Fibroblast of the aortic adventitia (primary cell): ENCODE measurements at places on chromosomes 3 and 15.
A peak's percentile ranks its signal among the peaks of the same experiment; 100 is the strongest.

DNA sequence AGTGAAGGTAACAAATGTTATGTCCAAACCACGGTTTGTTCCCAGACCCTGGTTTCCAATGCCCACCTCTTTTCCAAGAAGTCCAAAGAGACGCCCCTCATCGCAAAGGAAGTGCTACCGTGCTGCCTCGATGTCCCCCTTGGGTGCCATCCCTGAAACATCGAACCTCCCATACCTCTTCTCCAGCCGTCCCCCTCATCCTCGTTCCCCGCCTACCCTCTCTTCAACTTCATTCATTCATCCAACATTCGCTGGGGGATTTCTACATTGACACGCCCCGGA is 467 bp downstream of the TIPIN start:
- no peak for DNase-seq

DNA sequence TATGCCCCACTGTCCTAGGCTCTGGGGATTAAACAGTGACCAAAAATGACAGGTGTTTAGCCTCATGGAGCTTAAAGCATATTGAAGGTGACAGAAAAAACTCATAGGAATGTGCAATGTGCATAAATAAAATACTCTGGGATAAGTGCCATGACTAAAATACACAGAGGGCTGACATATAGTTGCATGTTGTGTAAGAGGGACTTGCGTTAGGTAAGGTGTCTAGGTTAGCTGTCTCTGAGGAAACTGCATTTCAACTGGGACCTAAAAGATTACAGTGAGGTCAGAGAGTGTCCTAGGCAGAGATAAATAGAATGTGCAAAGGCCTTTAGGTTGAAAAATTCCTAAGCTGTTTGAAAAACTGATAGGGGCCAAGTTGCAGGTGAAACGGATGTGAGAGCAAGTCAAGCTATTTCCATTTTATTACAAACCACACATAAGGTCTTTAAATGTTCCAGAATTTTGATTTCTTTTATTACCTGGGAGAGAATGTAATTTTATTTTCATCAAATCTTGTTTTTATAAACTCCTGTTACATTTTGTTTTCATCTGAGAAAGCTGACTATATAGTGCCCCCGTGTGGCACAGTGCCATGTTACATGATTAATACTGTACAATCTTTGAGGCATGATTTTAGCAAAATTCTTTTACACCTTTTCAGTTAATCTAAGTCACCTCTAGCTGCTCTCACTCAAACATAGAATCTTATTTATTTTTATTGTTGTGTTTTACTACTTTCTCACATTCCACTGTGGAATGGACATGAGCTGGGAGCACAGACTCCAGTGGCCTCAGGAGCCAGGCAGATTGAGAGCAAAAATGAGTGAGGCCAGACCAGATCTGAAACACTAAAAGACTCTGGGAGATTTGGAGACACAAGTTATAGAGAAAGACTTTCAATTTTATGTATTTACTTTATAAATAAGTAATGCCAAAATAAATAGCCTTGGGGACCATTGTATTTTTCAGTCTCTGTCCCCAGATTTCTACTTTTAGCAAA is 259.6 kb upstream of the ZNF717 start:
- no peak for DNase-seq

- DNase-seq, result peak; percentile 64
These were observed 94.8 kb downstream of the GBE1 start for GRCh38 chr3:81666502-81667121.

DNA sequence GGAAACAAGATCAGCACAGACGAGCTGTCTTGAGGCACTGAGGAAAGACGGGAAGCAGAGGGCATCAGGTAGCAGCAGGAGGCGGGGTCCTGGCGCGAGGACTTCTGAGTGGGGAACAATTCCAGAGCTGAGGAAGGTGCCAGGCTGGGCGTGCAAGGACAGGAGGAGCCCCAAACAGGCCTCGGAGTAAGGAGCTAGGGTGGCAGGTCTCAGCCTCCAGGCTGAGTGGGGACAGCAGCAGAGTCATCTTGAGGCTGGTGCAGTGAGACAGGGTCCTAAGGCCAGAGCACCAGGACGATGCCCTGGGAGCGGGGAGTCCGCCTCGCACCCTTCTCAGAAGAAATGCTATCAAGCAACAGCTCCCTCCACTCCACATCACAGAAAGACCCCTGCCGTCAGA is 78.4 kb downstream of the PCSK6 start:
- no peak for DNase-seq

DNA sequence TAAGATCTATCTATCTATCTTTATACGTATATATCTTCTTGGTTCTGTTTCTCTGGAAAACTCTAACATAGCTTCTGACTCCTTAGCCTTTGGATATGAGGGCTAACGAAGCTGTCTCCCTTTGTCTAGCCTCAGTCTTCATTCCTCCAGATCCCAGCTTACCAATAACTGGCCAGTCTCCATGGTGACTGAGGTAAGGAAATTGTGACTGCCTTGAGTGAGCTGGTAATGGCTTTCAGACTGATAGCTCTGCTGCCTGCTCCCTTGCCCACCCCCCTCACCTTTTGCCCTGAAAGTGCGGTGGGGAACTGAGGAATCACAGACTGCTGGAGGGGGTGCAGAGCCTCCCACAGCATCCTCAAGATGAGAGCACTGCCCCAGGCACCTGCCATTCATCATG is 65.8 kb upstream of the ABHD17C start:
- no peak for DNase-seq

- DNase-seq, result no peak
These were observed 463.1 kb downstream of the TBL1XR1 start for GRCh38 chr3:176734146-176734545.

GRCh38 chr15:89998141-89998661 is 2.9 kb upstream of the ZNF710 start:
- DNase-seq, result peak; percentile 39

- DNase-seq, result no peak
These were observed 347.0 kb downstream of the NEK10 start for GRCh38 chr3:27022096-27022761.

GRCh38 chr15:91473894-91474545 is 374.0 kb downstream of the SV2B start:
- DNase-seq, result peak; percentile 51

DNA sequence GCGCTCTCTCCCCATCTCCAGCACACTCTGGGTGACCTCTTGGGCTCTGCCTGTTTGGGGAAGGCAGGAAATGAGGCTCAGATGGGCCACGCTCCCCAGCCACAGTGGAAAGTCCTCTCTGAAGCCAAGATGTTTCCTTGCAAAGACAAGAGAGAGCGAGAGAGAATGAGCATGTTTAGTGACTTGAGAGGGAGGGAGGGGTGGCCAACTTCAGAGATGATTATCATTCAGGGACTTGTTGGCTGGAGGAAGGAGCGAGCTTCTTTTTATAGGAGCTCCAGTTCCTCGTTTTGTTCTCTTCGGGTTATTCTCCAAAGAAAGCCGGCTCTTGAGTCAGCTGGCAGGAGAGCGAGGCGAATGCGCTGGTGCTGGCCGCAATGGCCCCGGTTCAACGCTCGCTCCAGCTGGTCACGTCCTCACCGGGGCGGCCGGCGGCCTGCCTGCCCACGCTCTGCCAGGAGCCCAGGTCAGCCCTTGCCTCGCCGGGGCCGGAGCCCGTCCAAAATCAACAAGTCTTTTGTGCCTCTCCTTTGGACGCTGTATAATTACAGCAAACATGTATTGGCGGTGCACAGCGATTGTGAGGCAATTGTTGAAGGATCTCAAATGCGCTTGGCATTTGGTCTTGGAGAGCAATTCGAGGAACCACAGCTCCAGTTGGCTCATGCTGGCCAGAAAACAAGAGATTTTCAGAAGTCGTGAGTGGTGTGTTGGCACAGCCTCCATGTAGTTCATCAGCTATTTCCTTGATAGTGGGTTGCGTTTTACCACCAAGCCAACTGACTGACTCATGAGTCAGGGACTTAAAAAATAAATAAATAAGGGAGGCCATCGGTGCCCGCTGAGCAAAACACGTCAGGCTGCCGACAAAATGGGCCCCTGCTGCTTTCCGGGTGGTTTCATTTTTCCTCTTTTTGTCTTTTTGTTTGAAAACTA is 288.6 kb downstream of the UACA start:
- peak; percentile 100 for DNase-seq

- DNase-seq, result no peak
These were observed 64.6 kb upstream of the FHIT start for GRCh38 chr3:61315871-61316270.

- DNase-seq, result no peak
These were observed 18.8 kb downstream of the MYL3 start for GRCh38 chr3:46844397-46844796.

GRCh38 chr3:106229495-106230278 is 360.9 kb upstream of the CBLB start:
- DNase-seq, result no peak

DNA sequence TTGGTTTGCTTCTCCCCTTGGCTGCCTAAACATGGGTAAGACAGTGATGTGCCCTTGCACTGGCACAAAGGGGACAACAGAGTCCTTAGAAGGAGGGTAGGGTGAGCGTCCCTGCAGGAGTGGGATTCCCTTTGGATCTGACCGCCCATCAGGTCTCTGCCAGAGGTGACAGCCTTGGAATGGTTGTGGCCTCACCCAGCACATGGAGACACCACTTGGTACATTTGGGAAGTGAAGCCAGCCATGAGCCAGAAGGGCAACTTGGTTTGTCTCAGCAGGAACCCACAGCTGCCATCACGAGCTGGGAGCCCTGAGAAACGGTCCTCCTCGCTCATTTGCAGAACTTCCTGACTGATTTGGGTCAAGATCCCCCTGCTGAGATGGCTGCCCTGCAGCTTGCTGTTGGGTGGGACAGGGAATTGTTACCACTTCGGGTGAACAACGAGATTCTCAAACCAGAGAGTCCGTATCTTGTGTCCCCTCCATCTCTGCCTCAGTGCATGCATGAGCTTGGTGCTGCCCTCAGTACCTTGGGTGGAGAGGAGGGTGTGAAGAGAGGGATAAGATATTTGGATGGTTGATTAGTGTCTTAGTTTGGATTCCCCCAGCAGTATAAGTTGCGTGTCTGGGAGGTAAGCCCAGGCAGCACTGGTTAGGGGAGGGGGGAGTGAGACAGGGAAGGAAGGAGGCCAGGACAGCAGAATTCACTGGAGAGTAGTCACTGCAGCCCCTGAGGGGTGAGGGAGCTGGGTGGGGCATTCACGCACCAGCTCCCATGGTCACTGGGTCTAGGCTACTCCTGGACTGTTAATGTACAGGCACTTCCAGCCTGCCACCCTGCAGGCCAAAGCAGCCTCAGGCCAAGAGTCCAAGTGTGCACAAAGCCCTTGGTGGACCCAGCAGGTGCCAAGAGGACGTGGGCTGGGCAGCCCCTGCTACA is 168.8 kb upstream of the TOPAZ1 start:
- DNase-seq, result no peak

DNA sequence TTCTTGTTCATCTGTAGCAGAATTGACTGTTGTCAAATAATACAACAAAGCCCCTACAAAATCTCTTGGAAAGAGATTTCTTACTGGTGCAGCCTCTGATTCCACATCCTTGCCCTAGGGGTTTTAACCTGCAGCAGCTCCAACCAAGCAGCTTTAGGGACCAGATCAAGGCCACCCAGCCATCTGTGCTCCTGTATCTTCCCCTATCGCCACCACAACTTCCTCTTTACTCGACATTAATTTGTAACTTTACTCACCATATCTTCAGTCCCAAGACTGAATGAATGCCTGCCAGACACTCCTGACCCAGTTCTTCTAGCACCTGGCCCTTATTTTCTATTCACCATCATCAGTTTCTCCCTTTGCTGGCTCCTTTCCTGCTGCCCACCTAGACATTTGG is 156.6 kb upstream of the IL12A start:
- no peak for DNase-seq

DNA sequence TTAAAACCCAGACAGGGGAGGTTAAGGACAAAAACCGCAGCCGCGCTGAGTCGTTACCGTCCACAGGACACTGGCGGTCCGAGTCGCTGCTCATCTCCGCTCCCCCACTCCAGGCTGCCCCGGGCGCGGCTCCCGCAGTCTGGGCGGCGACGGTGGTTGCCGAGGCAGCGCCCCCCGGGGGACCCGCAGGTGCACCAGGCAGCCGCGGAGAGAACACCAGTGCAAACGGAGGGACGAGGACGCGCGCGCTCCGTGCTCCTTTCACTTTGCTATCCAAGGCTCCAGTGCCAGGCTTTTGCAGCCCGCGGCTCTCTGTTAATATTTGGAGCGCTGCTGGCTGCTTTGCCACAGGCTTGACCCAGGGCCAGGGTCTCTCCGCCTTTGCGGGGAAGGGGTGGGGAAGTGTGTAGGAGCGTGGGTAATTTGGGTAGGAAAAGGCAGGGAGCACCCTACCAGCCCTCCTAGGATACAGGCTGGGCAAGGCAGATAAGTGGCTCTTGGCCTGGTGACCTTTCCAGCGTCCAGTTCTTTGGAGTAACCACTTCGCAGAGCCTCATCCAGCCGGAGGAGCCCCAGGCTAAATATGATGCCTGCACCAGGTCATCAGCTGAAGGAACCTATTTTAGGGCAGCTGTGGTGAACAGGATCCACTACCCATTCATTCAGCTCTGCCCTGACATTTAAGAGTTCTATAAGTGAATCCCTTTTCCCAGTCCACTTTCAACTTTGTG is at the start of gene GADL1:
Gene GADL1 (minus strand): TSS at position 141 of the 731 bp plus-strand sequence. CDS start 47 bp downstream, at position 94.
- DNase-seq, result no peak

- DNase-seq, result peak; percentile 68
These were observed 35.1 kb upstream of the EIF3J start for GRCh38 chr15:44501768-44502366.

GRCh38 chr15:84919106-84919667 is 34.7 kb downstream of the SLC28A1 start:
- no peak for DNase-seq

DNA sequence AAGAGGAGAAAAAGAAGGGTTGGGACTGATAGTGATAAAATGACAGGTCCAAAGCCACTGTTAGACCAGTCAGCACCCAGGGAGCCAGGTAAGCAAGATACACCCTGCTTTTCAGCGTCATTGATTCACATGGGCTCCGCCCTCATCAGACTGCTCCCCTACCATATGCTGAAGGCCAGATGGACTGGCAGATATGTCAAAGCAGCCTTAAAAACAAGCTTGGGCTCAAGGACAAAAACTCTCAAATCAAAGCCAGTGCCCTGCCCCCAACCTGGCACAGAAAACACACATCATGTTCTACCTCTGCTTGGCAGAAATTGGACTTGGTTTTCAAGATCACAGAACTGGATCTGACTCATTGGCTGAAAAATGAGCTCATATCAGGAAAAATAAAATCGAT is 33.4 kb downstream of the SH3BP5 start:
- peak; percentile 43 for DNase-seq

DNA sequence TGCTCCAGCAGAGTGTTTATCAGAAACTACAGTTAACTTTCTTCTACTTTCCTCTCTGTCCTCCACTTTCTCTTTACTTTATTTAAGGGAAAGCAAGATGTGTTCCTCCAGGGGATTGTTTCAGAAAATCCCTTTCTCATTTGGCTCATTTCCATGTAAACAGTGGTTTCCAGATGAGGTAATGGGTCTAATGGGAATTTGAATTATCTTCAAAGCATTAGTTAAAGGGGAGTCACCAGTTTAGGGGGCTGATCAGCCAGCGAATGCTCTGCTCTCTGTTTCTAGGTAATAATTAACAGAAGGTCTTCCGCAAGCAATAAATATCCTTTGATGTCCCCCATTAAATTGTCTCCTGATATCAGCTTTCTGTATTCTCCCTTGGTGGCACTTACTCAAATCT is 30.4 kb upstream of the ZNF639 start:
- DNase-seq, result no peak

- no peak for DNase-seq
These were observed 173.5 kb downstream of the ZIC1 start for GRCh38 chr3:147582642-147583041.
